ENCODE measurements at places on chromosomes 11 and 22. TPM values are rescaled to one million over a fixed set of nuclear protein-coding genes. Genes with fewer than 3 reads are reported as not detected.

DNA sequence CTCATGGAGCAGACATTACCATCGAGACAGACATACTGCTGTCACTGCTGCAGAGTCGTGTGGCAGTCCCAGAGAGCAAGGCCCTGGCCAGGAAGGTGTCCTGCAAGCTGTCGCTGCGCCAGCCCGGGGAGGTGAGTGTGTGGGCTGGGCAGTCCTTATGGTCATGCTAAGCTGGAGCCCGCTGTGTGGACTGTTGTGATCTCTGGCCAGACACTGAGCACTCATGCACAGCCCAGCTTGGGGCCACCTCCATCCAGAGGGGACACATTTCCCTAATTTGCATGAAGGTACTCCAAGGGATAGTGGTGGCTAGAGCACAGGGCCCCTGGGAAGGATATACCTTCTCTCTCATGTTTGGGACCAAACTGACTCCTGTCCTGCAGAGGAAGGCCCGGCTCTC lies 9.6 kb downstream of the ANKK1 start:
- DNase-seq: no peak
- H3K4me3 ChIP-seq: no peak overlapping the region
- no peaks in the 10 kb centered on the region for H3K36me3 ChIP-seq
- H3K27me3 ChIP-seq: no peaks in the 10 kb centered on the region
- no peak overlapping the region for H3K27ac ChIP-seq

DNA sequence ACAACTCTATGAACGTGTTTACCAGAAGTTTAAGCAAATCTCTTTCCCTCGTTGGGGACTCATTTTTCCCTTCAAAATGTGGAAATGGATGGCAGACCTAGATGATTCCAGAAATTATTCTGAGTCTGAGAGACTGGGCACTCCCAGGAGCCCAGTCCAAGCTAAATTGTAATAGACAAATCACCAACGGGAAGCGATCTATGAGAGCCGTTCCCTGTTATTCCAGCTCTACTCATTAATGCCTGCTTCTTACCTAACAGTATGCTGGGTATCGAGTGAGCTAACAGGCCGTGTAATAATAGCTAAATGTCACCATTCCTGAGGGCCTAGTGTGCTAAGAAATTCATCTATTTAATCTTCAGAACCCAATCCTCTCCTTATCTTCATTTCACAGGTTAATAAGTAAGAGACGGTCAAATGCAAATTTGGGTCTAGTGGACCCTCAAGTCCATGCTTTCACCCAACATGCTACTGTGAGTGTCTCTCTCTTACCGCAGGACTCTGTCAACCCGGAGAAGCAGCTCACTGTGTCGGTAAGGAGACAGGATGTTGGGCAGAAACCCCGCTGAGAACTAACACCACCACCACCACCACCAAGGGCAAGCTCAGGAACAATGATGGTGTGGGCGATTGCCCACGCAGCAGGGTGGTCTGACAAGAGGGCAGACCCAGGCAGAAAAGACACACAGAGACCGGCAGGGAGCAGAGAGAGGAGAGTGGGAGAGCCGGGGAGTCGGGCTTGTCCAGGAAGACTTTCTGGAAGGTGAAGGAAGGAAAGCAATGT lies 57.1 kb upstream of the TIMP3 start:
- H3K36me3 ChIP-seq: no peaks in the 10 kb centered on the region
- no peak overlapping the region for H3K27ac ChIP-seq
- no peak for DNase-seq
- H3K4me3 ChIP-seq: no peak overlapping the region
- H3K27me3 ChIP-seq: peaks cover 6% of the 10 kb centered on the region

GRCh38 chr11:61846362-61847020 lies 18.4 kb downstream of the FADS2 start:
- H3K4me3 ChIP-seq: no peak overlapping the region
- H3K4me1 ChIP-seq: no peaks in the 10 kb centered on the region
- H3K36me3 ChIP-seq: peaks cover 51% of the 10 kb centered on the region
- no peak for DNase-seq
- H3K27ac ChIP-seq: no peak overlapping the region

GRCh38 chr11:34267417-34267816 lies 90.4 kb downstream of the ABTB2 start:
- H3K27me3 ChIP-seq: peaks cover 13% of the 10 kb centered on the region
- no peak overlapping the region for H3K27ac ChIP-seq
- H3K4me3 ChIP-seq: no peak overlapping the region
- H3K4me1 ChIP-seq: peaks cover 4% of the 10 kb centered on the region

- peak; percentile 43 for DNase-seq
- H3K4me3 ChIP-seq: peak overlapping the region; percentile 65
- no peaks in the 10 kb centered on the region for H3K27me3 ChIP-seq
- peaks cover 83% of the 10 kb centered on the region for H3K36me3 ChIP-seq
- peak overlapping the region; percentile 96 for H3K27ac ChIP-seq
Observed at GRCh38 chr11:35166369-35167360, 27.7 kb downstream of the CD44 start.

- DNase-seq: no peak
- no peaks in the 10 kb centered on the region for H3K4me1 ChIP-seq
- no peak overlapping the region for H3K4me3 ChIP-seq
Observed at GRCh38 chr11:119880143-119880542, 151.1 kb upstream of the NECTIN1 start.

Gene PDGFB
- 0.89 TPM for total RNA-seq

Gene SLC7A4
- not detected for total RNA-seq
